ENCODE measurements at places on chromosomes 2 and 18.

GRCh38 chr2:214471990-214472389 lies 61.1 kb downstream of the VWC2L start:
- no peak for DNase-seq

- DNase-seq: no peak
Measured at GRCh38 chr2:127320067-127320466, 26.1 kb upstream of the ERCC3 start.

DNA sequence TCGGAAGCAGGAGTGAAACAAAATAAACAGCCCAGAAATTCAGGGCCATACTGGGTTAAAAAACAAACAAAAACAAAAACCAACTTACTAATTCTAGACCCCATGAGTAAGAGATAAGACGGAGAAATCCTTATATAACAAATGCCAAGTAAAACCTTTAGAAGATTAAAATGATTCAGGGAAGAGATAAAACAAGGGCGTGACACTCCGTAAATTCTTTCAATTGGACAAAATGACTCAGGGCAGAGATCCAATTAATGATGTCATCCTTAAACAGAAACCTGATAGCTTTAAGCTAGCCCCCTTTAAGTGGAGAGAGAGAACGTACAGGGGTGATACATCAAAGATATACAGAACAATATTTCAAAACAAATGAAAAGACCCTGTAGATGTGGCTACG lies 317.4 kb downstream of the NBAS start:
- no peak for DNase-seq

DNA sequence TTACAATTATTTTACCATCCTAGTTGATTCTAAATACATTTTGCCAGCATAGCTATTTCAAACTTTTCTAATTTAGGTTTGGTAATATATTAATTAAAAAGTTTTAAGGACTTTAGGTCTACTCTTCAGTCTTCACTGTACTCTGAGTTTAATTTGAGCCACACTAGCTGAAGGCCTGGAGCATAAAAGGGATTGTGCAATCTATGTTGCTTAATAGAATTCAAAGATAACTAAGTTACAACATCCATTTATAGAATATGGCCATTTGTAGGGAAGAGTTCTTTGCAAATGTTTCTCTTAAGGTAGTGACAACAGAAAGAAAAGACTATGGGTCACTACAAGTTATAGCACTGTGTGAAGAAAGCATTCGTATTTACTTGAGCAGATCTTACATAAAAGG lies 702.2 kb upstream of the NRXN1 start:
- no peak for DNase-seq

GRCh38 chr2:36006444-36006843 lies 349.1 kb upstream of the CRIM1 start:
- no peak for DNase-seq

DNA sequence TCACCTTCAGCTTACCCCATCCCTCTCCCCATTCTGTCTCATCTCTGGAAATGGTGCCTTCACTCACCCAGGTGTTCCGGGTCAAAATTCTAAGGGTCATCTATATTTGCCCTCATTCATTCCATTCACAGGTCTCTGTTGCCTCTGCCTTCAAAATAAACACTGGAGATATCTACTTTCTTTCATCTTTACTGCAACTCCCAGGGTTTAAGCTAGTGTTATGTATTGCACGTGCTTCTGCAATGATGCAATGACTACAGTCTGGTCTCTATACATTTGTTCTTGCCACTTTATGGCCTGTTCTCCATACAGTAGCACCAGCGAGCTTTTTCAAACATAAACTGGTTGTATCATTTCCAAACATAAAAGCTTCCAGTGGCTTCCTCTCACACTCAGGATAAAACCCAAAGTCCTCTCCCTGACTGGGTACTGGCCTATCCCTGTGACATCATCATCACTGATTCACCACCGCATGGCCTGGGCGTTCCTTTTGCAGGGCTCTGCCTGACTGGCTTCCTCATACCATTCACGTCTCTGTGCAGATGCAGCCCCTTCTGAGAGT lies 14.3 kb downstream of the DSG2 start:
- DNase-seq: no peak

DNA sequence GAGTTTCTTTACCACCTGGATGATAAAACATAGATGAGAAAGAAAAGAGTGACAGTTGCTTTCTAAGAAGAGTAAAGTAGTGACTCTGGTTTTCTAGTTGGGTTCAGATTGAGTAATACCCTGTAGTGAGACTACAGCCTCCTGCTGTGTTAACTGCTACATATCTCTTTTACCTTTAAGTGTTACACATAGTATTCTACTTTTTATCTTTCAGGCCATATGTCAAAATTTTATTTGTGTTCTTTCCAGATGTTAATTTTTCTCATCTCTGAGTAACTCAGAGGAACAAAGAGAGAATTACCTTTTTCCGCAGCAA lies 348.2 kb downstream of the CTNNA2 start:
- DNase-seq: no peak

GRCh38 chr2:88827821-88828220 lies 136.3 kb downstream of the RPIA start:
- DNase-seq: no peak

GRCh38 chr2:177211169-177211568 lies 1.4 kb upstream of the HNRNPA3 start:
- no peak for DNase-seq

DNA sequence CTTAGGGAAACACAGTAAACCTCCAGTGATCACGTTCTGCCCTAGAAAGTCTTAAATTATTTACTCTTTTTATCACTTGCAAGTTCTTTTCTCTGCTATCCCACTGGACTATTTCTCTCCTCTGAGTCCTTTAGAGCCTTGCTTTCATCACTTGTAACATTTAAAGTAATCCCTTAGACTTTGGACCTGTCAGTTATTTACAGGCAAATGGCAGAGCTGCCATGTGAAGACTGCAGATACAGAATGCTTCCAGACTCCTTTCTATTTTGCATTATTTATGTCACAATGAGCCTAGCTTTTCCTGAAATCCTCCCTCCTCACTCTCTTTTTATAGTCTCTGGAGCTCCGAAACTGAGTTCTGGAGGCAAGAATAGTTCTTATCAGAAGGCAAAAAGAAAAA lies 325.6 kb upstream of the TRIB2 start:
- no peak for DNase-seq

DNA sequence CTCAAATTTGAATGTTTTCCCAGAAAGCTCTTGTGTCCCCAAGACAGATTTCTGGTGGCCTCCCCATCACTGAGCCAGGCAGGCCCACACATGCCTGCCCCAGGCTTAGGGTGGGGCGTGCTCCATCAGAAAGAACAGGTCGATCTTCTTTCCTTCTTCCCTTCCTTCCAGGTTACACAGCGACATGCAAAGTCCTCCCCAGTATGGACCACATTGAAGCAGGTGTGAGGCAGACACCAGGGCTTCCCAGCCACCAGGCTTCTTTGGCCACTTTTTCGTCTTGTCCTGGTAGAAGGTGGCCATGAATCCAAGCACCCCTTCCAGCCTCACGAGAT lies 41.4 kb upstream of the LAPTM4A start:
- DNase-seq: no peak

- no peak for DNase-seq
Measured at GRCh38 chr2:4938206-4938605, 754.0 kb upstream of the SOX11 start.

- DNase-seq: no peak
Measured at GRCh38 chr2:85329181-85329651, 1.4 kb upstream of the TGOLN2 start.
